ENCODE measurements at places on chromosomes 1 and 21.
A peak's percentile ranks its signal among the peaks of the same experiment; 100 is the strongest.

DNA sequence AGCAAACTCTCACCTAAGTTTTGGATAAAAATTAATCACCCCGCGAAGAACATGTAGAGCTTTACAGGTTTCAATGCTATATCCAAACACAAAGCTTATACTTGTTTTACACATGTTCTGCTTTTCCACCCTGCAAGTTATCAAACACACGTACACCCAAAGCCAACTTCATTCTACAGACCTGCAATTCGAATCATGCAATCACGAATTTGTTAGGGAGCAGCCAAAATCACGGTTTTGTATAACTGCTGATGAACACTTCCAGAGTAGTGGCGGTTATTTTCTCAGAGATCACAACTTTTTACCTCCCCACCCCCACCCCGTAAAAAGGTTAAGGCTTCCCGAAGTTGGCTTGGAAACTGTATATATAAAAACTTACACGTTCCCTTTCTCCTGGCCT, 1.4 kb downstream of the HMGN1 start:
- no peak for DNase-seq

GRCh38 chr1:214439352-214440119, 111.9 kb downstream of the PTPN14 start:
- DNase-seq: no peak

- no peak for DNase-seq
Observed at GRCh38 chr21:45548711-45549491, 6.7 kb upstream of the SLC19A1 start.

DNA sequence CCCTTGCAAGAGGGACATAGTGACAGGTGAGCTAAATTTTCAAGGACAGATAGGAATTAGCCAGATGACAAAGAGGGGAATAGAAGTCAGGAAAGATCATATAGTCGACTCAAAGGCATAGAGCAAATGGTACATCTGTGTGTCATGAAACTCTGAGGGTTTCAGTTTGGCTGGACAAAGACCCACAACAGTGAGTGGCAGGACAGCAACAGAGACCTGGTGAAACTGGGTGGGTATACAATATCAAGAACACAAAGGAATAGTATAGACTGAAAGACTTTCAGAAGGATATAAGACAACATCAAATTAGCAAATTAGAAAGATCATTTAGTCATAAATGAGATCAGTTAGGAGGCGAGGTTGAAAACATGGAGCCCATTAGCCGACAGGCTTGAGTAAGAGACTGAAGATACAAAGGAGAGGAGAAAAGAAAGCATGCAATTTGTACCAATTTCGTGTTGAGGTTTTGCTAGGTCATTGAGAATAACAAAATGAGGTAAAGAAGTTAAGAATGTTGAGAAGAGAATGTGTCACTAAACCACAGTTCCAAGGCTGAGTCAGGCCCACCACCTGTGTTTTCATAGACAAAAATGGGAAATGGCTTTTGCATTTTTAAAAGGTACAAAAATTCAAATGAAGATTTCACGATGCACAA, 213.8 kb downstream of the HHIPL2 start:
- no peak for DNase-seq

GRCh38 chr1:233183226-233184020, 112.1 kb downstream of the PCNX2 start:
- no peak for DNase-seq

- DNase-seq: no peak
Observed at GRCh38 chr1:111099289-111099688, 40.6 kb downstream of the DRAM2 start.

DNA sequence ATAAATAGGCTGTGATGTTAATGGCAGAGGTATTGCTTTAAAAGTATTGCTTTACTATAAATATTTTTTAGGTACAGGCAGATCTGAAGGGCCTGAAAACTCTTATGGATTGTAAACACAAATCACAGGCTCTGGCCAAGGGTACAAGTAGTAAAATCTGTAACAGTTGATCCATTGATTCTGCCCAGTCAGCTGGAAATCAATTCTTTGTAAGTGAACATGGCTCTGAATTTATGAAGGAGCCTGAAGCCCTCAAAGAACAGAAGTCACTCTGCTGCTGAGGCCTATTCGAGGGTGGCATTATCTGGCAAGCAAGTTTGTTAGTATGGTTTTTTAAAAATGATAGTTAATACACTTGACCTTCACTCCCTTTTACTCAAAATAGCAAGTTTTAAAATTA, 834.0 kb upstream of the TMPRSS15 start:
- no peak for DNase-seq

- no peak for DNase-seq
Observed at GRCh38 chr1:10852486-10852885, 56.0 kb upstream of the CASZ1 start.

GRCh38 chr21:31255896-31256295, 88.2 kb downstream of the TIAM1 start:
- DNase-seq: no peak

- DNase-seq: no peak
Observed at GRCh38 chr1:155940482-155940992, 901 bp upstream of the RXFP4 start.

DNA sequence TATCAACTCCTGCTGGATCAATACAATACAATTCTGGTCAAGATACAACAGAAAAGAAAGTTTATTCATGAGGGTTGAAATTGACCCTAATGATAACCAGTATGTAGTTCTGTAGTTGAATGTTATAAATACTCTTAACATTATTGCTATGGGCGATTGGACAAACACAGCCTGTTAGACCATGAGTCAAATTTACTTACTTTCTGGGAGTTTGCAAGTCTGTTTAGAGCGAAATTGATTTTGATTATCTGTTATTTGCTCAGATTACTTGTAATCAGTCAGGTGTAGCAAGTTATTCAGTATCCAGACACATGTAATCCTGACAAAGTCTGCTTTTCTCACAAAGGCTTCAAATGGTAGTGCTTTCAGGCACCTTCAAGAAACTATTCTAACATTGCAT, 216.6 kb upstream of the B3GALT2 start:
- DNase-seq: no peak

DNA sequence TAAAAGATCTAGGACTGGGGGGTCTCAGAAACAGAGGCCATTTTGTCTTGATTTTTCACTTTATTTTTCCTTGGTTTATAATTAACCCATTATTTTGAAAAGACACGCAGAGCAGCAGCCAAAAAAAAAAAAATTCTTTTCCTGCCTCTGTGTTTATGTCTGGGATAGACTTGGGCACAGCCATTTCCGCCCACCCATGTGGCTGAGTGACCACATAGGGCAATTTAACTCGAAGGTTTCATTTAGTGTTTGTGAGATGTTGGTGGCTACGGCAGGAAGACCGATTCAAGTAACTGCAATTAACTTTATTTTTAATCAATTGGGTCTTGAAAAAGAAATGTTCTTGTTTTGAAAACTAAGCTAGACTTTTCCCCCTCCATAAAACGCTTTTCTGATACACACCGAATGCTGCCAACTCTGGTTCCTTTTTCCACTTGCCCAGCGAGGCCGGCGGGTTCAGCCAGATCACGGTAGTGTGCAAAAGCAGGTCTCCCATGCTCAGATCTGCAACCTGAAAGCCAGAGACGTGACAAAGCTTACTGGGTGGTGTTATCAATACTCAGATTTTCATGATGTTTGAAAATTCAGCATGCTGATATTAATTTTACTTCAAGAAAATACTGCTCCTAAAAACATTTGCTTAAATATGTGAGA, 97.4 kb upstream of the KRTAP19-8 start:
- no peak for DNase-seq

DNA sequence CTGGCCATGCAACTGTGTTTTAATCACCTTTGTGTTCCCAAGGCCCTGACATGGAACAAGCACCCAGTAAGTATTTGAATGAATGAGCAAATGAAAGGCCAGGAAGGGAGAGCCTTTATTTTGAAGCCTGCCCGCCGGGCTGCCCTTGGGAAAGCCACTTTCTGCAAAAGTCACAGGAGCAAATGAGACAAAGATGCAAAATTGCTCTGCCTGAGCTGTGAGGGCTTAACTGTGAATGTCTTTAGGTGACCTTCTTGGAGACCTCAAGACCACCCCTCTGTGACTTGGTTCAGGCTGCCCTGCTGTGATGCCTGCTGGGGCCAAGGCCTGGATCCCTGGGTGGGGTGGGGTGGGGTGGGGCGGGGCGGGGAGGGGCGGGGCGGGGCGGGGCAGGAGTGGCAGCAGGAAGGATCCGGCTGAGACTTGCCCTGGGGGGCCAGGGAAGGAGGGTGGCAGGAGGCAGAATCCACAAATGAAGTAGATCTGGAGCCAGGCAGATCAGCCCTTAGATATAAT, 54.0 kb downstream of the RUNX3 start:
- DNase-seq: peak; percentile 23

DNA sequence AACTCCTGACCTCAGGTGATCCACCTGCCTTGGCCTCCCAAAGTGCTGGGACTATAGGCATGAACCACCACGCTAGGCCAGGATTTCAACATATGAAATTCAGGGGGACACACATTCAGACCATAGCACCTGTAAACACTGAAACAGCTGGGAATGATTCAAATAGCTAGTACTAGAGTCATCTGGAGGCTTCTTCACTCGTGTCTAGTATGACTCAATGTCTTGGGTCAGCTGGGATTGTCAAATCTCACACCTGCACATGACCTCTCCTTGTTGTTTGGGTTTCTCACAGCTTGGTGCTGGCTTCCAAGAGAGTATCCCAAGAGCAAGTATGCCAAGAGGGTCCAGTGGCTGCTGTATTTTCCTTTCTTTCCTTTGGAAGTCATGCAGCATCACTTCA, 75.1 kb downstream of the PGM1 start:
- no peak for DNase-seq

GRCh38 chr1:55197099-55197498, 18.1 kb downstream of the USP24 start:
- DNase-seq: no peak

- DNase-seq: no peak
Observed at GRCh38 chr1:177568622-177569021, 397.9 kb downstream of the BRINP2 start.

- no peak for DNase-seq
Observed at GRCh38 chr1:206947255-206947654, 989 bp upstream of the PIGR start.

DNA sequence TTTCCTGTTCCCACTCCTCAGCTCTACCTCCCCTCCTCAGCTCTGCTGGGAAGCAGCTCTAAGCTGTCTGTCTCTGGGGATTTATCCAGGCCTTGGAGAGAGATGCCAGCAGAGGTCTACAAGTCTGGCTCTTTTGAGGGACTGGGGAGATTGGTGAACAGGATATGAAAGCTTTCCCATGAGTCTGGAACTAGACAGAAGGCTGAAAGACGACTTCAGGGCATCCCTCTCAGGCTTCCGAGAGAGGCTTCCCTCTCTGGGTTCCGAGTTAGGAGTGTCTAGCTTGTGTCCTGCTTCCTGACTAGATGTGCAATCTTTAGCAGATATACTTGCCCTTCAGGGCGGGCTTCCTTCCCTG, 733 bp downstream of the TMEM35B start:
- no peak for DNase-seq

- DNase-seq: no peak
Observed at GRCh38 chr1:39678889-39679288, 7.0 kb upstream of the NT5C1A start.

DNA sequence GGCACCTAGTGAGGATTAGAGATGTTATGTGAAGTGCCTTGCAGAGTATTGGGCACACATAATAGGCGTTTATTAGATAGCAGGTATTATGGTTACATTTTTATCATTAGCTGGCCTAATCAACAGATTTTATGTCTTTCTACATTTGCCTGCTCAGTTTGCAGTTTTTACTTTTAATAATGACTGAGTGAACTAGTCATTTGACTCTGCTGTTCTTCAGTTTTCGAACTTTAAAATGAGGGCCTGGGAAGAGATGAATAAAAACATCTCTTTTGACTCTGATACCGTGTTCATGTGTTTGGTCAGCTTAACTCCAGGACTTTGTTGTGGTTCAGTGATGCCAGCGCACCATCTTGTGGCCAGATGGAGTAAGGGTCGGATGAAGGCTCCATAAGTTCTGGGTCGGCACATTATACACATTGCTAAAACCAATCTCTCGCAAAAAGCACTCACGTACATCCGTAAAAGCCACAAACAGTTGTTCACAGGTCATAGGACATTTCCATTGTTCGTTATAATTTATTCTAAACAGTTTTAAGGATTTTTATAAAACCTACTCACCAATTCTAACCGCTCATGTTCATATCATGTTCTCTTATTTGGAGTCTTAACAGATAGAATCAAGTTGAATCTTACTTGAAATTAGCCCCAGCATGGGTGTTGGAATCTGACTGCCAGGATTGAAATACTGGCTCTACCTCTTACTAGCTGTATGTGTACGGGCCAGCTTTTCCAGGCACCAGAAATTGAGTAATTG, 78.4 kb upstream of the GPR88 start:
- DNase-seq: peak; percentile 70

DNA sequence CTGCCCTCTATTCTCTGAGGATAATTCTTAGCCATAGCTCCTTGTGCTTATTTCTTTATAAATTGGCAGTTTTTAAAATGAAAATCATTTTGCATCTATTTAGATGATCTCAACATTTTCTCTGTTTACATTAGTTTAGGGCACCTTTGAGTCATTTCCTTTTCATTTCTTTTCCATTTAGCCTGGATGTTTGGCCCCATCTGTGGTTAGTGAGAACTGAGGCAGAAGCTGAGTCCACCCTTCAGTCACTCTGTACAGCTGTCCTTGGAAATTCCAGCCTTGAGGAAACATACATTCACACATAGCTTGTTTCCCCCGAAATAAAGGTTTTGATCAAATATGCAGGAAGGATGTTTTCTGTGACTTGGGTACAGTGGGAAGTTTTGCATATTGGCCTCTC, 123.7 kb downstream of the NTNG1 start:
- no peak for DNase-seq

- no peak for DNase-seq
Observed at GRCh38 chr1:220787069-220787619, 431 bp downstream of the MTARC1 start.

GRCh38 chr1:172449585-172450523, 6.0 kb upstream of the PIGC start:
- peak; percentile 64 for DNase-seq
